Stimulated activated CD4-positive, alpha-beta T cell treated with anti-CD3 and anti-CD28 coated beads, Interleukin-15, amount 100 ng/mL, for 1 hour (primary cell): ENCODE measurements at places on chromosomes 7 and 10.

DNA sequence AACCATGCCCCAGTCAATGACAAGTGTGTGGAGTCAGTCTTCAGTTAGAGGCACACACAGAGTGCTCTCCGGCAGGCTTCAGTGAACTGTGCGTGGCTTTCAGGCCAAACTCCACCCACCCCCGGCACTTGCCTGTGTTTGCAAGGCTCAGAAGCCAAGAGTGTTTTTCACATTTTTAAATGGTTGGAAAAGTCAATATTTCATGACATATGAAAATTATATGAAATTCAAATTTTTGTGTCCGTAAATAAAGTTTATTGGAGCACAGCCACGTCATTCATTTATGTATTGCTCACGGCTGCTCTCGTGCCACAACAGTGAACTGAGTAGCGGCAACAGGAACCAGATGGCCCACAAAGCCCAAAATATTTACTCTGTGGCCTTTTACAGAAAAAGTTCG is 104.7 kb downstream of the SFMBT2 start:
- no peak for DNase-seq

DNA sequence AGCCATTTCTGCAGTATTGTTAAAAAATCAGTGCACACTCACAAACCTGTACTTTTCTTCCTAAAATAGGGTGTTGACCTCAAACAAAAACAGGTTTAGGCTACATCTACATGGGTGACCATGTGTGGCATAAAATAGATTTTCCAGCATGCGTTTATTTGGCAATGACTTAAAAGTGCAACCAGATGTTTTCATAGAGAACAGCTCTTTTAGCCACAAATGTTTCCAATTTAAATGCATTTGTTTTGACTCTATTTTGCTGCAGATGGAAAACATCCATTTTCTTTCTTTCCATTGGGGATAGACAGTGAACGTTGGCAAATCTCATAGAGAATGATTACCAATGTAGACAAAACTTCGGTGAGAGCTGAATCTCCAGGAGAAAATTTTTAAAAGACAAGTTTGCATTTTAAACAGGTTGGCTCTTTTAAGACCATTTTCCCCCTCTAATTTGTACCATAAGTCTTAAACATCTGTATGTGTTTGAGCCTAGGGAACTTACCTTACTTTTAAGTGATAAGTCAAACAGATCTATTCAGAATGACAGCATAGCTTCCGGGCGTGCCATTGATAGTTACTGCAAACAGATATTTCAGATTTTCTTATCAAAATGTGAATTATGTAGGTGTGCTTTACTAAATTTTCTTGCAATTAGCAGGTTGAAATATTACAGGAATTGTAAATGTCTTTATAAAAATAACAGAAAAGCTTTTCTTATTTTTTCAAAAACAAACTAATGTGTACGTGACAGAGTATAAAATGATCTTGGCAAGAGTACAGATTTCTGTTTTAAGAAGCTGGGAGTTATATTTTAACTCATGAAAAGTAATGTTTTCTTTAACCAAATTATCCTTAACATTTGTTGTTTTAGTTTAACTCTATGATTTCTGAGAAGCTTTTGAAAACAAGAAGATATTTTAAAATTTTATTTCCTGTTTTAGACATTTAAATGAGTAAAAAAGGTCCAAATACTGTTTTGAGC is 144.9 kb downstream of the HGF start:
- DNase-seq: no peak

- DNase-seq: no peak
Observed at GRCh38 chr7:154996756-154997155, 6.2 kb downstream of the PAXIP1 start.

- no peak for DNase-seq
Observed at GRCh38 chr7:120842121-120842621, 15.8 kb downstream of the TSPAN12 start.

- DNase-seq: no peak
Observed at GRCh38 chr7:111535142-111535870, 27.0 kb downstream of the IMMP2L start.

GRCh38 chr10:16950656-16951601 is 133.7 kb upstream of the RSU1 start:
- DNase-seq: no peak

- DNase-seq: no peak
Observed at GRCh38 chr10:12463459-12463838, 114.1 kb downstream of the CAMK1D start.

GRCh38 chr10:79552143-79552542 is 8.1 kb downstream of the SFTPA2 start:
- no peak for DNase-seq

DNA sequence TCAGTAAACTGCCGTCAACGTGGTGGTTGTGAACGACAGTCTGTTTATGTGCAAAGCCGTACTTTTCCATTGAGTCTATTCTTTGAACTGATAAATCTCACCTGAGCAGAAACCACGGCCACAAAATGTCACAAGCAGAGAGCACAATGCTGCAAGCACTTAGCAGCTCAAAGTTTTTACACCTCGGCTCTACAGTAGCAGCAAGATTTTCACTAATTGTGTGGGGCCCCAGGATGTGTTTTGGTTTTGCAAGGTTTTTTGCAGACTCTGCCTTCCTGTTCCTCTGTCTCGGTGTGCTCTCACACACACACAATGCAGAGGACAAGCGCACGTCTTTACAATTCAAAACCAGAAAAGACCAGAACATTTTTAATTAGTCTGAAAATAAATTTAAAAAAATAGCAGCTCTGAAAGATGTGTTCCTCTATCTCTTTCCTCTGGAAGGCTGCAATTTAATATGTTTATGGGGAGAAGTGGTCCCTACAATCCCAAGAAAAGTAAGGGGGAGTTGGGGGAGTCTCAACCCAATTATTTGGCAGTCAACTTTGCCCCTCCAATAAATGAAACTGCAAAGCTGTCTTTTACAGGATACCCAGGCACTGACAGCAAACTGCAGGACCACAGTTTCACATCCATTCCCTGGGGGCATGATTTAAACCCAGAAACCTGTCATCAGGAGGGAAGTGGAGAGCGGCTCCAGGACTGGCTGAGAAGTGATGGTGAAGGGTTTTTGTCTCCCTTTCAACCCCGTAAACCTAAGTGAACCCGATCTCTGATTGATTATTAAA is 73.8 kb upstream of the SFMBT2 start:
- DNase-seq: no peak

- DNase-seq: no peak
Observed at GRCh38 chr7:66549466-66549865, 79.2 kb upstream of the KCTD7 start.

DNA sequence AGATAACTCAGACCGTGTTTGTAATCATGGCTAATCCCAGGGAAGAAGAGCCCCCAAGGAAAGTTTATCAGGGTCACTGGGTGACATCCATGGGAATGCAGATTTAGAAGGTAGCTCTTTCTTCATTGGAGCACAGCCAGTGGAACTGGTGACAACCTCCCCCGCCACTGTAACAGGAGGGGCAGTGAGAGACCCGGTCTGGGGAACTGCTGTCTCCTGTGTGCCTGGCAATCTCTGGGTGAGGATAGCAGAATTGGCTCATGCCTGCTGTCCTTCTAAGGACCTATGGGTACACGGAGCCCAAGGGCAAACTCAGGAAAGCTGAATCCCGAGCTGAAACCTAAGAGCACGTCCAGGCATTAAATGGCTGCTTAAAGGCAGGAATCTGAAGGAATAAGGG is 341.6 kb downstream of the ABCA13 start:
- no peak for DNase-seq

DNA sequence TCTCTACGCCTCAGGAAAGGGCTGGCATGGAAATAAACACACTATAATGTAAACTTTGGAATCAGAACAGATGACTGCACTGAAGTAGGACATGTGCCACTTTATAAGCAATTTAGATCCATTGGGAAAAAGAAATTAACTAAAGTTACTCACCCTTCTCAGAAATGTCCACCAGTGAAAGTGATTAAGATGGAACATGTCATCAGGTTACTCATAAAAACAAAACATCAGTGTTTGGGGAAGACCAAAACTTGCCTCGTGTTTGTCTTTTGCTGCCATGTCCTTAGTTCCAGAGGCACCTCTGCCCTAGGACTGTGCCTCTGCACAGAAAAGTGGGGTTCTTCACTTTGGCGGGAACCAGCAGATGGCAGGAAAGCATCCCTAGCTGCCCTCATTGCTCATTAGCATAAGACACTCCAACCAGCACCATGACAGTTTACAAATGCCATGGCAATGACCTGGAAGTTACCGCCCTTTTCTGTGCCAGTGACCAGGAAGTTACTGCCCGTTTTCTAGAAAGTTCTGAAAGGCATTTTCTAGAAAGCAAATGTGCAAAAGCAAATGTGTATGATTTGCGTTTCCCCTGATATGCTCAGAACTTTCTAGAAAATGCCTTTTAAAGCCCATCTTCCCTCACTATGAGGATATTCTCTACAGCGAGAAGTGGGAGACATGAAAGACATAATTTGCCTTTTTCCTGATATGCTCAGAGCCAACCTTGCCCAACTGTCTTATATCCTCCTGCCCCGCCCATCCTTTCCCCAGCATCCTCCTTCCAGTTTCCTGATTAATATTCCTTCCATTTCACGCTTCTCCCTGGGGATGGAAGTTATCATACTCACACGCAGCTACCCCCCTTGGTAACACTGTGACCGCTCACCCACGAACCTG is 258.2 kb downstream of the USP6NL start:
- DNase-seq: no peak

GRCh38 chr10:12130237-12130872 is 878 bp downstream of the SEC61A2 start:
- no peak for DNase-seq

GRCh38 chr7:154649434-154649833 is 353.5 kb downstream of the PAXIP1 start:
- DNase-seq: no peak

- peak; percentile 70 for DNase-seq
Observed at GRCh38 chr7:44978511-44979366, at the start of gene MYO1G. TSS of gene MYO1G (minus strand) at chr7:44979015. CDS start at chr7:44978961, 54 bp downstream.

- DNase-seq: no peak
Observed at GRCh38 chr7:1857487-1858421, 187.7 kb downstream of the ELFN1 start.

DNA sequence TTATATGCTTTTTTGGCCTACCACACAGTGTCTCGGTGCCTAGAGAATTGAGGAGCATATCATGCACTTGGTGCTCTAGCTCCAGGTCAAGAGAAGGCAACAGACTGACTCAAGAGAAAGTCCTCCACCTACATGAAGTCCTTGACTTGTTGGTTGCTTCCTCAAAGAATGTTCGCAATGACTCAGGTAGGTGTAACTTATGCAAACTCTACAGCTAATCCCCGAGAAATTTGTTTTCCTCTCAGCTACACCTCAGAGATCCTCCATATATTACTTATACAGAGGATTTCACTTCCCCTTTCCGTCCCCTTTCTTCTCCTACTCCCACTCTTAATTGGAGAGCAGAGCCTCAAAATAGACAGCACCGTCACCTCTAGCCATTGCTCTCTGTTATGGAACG is 1013.1 kb downstream of the KCNMA1 start:
- no peak for DNase-seq

- no peak for DNase-seq
Observed at GRCh38 chr7:34087892-34088891, 182.9 kb downstream of the BMPER start.

DNA sequence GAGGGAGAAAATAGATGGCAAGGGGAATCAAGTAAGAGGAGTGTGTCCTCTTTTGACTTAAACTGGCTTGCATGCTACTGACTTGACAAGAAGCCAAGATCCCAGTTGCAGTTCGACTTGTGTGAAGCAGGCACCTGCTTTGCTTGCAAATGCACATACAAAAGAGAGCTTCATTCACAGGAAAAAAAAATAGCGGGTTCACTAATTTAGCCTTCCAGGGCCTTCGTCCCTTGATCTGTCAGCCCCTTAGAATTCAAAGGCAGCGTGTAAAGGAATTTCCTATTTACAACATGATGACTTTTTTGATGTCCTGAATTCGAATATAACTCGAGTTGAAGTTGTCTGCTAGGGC is 192.1 kb downstream of the CELF2 start:
- no peak for DNase-seq

GRCh38 chr10:95559471-95559870 is 1.7 kb downstream of the SORBS1 start:
- DNase-seq: no peak

GRCh38 chr10:72248468-72249151 is 25.1 kb upstream of the DDIT4 start:
- peak; percentile 27 for DNase-seq

- no peak for DNase-seq
Observed at GRCh38 chr7:28572321-28573058, 160.2 kb downstream of the CREB5 start.

DNA sequence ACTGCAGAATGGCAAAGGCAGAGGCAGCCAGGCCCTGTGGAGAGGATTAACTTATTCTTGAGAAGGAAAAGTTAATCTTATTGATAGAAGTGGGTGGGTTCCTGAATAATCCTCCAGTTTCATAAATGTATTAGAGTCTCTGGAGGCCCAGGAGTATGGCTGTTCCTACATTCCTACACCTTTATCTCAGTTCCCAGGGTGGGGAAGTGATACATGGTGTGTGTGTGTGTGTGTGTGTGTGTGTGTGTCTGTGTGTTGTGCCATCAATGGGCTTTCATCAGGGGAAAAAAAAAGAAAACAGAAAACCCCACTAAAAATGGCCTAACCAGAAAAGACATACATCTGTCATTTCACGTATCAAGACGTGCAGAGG is 22.0 kb upstream of the GSDME start:
- no peak for DNase-seq

DNA sequence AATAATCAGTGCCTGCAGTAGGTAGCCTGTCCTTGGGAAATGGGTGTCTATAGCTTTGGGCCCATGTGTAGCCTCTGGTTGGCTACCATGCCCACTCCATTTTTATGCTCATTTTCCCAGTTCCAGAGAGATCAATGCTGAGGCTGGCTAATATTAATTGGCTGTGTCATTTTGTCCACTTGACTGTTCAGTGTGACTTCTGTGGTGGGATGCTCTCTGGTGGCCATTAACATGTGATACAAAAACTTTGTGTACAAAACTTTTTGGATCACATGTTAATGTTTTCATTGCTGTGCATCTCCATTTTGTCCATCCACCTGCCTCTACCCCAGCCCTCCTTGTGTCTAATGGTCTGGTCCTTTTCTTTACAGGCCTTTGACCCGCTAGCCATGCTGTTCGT is 22.7 kb downstream of the VIM start:
- DNase-seq: no peak

DNA sequence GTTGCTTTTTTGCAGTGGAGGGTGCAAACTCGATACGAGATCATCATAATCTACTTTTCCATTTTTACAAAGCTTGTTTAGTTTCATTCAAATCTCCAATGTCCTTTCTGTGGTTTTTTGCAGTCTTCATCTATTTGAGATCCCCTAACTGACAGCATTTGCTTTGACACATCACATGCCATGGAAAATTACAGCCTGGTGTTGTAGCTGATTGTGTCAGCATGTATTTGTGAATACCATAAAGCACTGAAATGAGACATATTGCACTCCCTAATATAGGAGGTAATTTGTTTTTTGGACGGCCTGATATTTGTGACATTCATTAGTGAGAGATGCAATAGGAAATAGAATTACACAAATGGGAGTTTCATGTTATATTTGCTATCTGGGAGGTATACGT is 620.8 kb downstream of the KCNMA1 start:
- no peak for DNase-seq

GRCh38 chr10:121694966-121695643 is 96.9 kb upstream of the FGFR2 start:
- DNase-seq: no peak
